ENCODE measurements at places on chromosomes 4 and X.
A peak's percentile ranks its signal among the peaks of the same experiment; 100 is the strongest.

GRCh38 chrX:123807835-123808416 is 51.9 kb upstream of the XIAP start:
- no peak for DNase-seq

DNA sequence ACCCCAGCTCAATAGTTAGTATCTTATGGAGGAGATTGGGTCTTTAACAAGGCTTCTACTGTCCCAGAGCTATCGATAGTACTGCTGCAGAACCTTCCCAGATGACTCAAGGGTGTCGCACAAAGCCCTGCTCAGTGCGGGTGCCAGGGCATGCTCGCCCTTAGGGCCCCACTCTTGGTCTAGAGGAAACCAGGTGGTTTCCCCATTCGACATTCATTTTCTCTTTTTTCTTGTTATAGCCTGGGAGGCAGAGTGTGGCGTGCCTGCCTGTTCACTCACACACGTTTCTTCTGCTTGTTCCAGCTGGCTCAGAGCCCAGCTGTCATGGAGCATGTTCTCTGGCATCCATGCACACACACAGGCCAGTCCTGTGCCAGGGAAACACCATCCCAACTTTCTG is 144.5 kb downstream of the SMIM20 start:
- peak; percentile 7 for DNase-seq

DNA sequence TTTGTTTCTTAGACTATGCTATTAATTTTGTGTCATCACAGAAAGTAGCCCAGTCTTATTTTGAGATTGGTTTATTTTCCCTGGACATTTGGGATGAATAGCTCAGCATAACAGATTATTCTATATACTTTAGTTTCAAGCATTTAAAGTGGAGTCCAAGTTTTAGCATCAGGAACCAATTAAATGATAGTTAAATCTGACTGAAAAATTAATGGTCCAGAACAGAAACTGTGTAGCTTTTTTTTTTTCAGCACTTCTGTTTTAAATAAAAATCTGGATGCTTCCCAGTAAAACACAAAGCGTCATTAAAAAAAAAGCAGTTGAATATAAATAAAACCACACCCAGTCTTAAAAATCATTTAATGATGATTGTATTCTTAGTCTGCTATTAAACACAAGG is 59.4 kb upstream of the PITX2 start:
- no peak for DNase-seq

DNA sequence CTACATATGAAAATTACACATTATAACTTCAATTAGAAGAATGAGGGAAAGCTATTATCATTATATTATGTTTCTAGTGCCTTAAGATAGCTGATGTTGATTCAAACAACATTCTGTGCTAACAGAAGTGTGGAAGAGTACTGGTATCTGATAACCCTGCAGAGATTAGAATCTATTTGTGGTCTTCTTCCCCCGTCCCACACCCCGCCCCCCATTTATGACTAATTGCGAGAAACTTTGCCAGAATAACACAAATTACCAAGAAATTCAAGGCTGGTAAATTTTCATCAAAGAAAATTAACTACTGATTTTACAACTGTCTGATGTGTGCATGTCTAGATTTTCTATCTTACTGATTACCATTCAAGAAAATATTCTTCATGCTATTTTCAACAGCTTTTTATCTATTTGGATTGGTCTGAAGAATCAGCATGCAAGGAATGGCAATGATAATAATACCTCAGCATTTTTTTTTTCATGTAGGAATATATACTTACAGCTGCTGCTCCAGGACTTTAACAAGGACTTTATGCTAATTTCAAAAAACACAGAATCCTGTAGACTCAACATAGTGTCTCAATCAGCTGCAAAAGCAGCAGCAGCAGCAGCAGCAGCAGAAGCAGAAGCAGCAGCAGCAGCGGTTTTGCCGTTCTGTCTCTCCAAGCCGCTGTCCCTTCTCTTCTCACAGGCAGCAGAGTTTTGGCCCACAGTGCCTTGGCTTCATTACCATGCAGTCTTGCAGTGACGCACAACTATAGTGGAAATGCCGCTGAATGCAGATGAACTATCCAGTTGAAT is 126.7 kb downstream of the FRYL start:
- DNase-seq = no peak

- no peak for DNase-seq
These were observed 343.1 kb upstream of the FAM241A start for GRCh38 chr4:111802191-111802590.

DNA sequence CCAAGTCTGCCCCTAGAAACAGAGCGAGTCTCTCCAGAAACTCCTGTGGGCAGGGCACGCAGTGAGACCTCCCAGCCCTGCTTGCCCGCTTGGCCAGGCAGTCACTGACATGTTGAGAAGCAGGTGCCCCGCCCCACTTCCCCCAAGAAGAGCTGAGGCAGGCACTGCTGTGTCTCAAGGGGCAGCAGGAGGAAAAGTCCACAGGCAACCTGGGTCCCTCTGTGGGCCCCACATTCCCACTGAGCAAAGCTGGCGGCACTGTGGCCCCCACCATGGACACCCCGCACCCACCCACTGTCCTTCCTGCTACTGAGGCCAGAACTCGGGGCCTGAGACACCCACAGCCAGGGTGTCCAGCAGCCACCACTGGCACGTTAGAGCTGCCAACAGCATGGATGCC is 137.3 kb upstream of the NKX1-1 start:
- no peak for DNase-seq

GRCh38 chr4:2458546-2459491 is 10.1 kb upstream of the RNF4 start:
- no peak for DNase-seq

DNA sequence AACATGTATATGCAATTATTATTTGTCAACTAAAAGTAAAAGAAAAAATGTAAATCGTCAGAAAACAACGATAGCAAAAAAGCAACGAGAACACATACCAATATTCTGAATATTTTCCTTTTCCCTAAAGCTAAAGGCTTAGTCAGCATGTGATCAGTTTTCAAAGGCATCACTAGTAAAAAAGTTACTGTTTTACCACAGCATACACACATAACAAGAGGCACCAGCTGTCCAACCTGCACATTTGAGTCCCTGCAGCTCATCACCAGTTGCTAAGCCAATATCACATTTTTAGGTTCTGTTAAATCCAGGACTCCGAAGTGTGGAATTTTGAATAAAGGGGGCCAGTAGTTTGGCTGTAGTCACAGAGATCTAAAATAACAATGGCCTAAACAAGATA is 203.8 kb downstream of the ADGRA3 start:
- DNase-seq = no peak

DNA sequence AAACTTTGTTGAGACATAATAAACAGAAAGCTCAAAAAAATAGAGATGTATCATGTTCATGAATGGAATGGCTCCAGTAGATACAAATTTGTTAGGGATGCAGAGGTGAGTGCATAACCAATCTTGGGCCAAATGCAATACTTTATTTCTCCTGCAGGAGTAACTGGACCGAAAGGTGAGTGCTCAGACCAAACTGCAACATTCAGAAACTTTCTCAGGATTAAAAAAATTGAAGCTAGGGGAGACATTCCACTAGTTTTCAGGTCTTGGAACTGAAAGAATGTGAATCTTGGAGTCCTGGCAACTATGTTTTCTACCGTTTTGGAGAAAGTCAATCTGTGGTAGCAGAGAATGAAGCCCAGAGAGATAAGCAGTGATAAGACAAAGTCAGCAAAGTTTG is 21.2 kb upstream of the LCORL start:
- no peak for DNase-seq

DNA sequence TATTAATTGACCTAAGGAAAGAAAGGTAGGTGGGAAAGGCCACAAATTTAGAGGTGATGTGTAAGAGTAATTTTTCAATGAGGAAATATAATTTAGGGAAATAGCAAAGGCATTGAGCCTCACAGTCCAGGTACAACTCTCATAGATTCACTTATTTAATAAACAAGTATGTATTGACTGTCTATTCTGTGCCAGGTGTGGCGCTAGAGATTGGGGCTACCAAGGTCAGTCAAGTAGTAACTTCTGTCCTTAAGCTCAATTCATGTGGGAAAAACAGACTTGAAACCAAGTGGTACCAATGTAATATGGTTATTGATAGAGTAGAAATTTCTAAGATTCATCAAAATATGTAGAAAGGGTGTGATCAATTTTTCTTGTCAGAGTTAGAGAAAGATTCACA is 257.5 kb downstream of the C4orf33 start:
- no peak for DNase-seq

DNA sequence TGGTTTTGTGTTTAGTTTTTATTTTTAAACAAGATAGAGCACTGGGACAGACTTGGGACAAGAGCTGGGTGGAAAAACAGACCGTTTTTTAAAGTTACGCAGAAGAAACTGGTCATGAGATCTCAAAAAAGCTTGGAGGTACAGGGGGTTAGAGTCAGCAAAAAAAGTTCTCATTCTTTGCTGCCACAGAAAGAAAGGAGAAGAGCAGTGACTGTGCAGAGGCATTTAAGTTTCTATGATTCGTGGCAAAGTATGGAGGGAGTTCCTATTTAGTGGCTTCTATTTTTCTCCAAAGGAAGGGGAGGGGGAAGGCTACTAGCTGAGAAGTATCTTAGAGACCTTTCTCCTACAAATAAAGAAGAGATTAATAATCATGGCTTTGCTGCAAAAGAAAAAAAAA is 68.3 kb downstream of the MANBA start:
- DNase-seq = no peak

DNA sequence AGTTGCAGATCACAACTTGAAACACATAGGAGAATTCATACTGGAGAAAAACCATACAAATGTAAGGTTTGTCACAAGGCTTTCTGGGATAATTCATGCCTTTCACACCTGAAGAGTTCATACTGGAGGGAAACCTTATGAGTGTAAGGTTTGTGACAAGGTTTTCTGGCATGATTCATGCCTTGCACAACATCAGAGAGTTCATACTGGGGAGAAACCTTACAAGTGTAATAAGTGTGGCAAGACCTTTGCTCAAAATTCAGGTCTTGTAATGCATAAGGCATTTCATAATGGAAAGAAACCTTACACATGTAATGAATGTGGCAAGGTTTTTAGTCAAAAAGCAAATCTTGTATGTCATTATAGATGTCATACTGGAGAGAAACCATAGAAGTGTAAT is 58.8 kb upstream of the ENPEP start:
- no peak for DNase-seq
